ENCODE measurements at places on chromosomes 16 and 17. TPM values are rescaled to one million over a fixed set of nuclear protein-coding genes. Genes with fewer than 3 reads are reported as not detected.
A peak's percentile ranks its signal among the peaks of the same experiment; 100 is the strongest.

The TBC1D3H gene
- total RNA-seq, result not detected

DNA sequence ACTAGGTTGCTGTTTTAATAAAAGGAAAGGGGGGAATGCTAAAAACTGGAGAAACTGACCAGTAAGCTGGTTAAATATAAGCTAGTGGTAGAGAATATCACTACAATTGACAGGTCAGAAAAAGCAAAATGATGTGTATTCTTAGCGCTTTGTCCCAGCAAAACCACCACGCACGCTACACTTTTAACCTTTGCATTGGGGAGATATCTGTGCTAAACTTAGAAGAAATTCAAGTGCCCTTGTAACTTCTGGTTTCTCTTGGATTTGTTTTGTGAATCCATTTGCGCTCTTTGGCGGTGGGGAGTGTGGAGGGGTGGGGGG lies 1.4 kb downstream of the GAN start:
- no peak for DNase-seq

DNA sequence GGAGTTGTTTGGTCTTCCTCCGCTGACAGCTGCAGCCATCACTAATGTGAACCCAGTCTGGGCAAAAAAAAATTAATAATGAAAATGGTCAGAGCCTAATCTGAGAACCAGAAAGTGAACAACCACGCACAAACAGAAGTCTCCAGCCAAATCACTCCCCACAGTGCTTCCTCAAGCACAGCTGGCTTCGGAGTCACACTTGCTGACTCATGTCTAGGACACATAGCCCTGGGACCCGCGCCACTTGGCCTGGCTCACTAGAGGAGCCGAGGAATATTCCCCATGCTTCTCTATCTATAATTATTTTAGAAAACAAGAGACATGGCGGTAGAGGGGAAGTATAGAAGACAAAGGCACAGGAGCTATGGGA lies 109.1 kb downstream of the ZFHX3 start:
- DNase-seq, result peak; percentile 64

The BAHCC1 gene
- 3.4 TPM for total RNA-seq

GRCh38 chr16:715477-716199 lies 720 bp downstream of the METRN start:
- no peak for DNase-seq

GRCh38 chr16:67543036-67543435 lies 14.4 kb downstream of the RIPOR1 start:
- DNase-seq, result no peak

The GPR139 gene
- not detected for total RNA-seq

The NAGS gene
- 1.0 TPM for total RNA-seq

The FBXW10B gene
- 4.6 TPM for total RNA-seq

GRCh38 chr16:81371106-81371505 lies 56.3 kb downstream of the GAN start:
- no peak for DNase-seq

DNA sequence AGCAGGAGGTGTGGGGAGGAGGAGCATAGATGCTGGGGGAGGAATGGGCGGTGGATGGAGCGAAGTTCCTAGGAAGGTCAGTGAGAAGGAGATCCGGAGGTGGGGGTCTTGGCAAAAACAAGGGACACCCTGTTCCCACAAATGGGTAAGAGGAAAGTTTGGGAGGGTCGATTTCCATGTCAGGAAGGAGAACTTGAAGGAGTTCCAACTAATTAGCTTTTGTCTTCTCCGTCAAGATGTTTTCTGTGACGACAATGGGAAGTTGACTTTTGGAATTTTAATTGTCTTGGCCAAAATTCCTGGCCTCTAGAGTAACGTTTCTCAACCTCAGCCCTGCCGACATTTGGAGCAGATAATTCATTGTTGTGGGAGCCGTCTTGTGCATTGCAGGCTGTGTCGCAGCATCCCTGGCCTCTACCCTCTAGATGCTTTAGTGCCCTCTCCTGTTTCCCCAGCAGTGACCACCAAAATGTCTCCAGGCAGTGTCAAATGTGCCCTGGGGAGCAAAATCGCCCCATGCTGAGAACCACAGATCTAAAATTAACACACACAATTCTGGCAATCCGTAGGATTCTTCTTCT lies 97.1 kb downstream of the PITPNC1 start:
- DNase-seq, result no peak

The CA7 gene
- not detected for total RNA-seq

DNA sequence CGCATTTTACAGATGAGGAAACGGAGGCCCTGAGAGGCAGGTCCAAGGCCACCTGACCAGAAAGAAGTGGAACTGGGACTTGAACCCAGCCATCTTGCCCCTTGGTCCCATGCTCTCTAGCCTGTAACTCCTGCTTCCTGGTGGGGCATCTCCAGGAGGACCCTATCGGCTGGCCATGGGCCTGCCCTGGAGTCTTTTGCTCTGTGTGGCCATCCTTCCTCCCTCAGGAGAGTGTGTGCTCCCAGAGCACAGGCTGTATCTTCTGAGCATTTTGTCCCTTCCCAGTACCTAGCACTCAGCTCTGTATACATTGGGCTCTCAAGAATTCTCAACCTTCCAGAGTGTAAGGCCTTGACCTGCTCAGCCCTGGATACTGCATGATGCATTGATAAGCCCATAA lies 28.4 kb upstream of the STH start:
- DNase-seq, result no peak

- no peak for DNase-seq
These were observed 55.9 kb downstream of the TBC1D16 start for GRCh38 chr17:79979816-79980215.

DNA sequence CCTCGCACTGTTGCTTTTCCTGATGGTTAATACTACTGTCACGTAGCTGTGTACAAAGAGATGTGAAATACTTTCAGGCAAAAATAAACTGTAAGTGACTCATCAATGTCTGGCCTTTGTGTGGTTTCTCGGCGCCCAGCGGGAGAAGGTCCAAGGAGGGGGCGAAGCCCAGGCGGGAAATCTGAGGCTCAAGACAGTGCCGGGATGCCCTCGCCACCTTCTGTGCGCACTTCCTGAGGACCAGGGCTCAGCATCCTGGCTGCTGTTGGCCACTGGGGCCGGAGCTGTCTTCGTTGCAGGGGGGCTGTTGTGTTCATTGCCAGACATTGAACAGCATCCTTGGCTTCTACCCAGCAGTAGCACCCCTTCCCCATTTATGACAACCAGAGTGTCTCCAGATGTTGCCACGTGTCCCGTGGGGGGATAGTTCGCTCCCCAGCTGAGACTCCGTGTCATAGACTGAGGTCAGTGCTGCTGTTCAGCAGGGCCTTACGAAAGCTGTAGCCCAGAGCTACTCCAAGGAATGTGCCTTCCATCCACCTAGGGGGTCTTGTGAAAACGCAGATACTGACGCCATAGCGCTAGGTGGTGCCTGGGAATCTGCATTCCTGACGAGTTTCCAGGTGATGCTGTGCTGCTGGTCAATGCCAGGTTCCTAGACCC lies 67.3 kb upstream of the PLCG2 start:
- DNase-seq, result peak; percentile 95

- no peak for DNase-seq
These were observed 484 bp downstream of the FZD2 start for GRCh38 chr17:44557651-44558285.

DNA sequence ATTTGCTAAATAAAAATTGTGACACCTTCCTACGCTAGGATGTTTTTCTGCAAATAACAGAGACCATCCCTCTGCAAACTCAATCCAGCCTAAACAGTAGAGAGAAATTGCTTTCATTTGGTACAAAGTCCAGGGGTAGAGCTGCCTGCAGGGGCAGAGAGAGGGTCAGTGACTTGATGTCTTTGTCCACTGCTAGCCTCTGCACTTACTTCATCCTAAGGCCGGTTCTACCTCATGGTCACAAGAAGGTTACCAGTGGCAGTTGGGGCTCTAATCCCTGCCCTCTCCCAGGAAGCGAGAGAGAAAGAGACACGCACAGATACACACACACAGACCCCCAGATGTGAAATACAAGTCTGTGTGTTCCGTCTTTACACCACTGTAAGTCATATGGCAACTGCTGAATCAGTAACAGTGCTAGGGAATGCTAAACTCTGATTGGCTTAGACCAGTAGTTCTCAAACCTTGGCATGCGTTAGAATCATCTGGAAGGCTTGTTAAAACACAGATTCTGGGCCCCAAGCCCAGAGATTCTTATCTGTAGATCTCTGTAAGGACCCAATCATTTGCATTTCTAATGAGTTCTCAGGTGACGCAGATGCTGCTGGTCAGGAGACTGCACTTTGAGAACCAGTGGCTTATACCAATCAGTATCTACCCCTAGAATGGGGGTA lies 13.1 kb upstream of the LPCAT2 start:
- DNase-seq, result peak; percentile 39

GRCh38 chr16:7910116-7910515 lies 577.5 kb downstream of the RBFOX1 start:
- no peak for DNase-seq

The KRTAP4-1 gene
- total RNA-seq, result not detected

DNA sequence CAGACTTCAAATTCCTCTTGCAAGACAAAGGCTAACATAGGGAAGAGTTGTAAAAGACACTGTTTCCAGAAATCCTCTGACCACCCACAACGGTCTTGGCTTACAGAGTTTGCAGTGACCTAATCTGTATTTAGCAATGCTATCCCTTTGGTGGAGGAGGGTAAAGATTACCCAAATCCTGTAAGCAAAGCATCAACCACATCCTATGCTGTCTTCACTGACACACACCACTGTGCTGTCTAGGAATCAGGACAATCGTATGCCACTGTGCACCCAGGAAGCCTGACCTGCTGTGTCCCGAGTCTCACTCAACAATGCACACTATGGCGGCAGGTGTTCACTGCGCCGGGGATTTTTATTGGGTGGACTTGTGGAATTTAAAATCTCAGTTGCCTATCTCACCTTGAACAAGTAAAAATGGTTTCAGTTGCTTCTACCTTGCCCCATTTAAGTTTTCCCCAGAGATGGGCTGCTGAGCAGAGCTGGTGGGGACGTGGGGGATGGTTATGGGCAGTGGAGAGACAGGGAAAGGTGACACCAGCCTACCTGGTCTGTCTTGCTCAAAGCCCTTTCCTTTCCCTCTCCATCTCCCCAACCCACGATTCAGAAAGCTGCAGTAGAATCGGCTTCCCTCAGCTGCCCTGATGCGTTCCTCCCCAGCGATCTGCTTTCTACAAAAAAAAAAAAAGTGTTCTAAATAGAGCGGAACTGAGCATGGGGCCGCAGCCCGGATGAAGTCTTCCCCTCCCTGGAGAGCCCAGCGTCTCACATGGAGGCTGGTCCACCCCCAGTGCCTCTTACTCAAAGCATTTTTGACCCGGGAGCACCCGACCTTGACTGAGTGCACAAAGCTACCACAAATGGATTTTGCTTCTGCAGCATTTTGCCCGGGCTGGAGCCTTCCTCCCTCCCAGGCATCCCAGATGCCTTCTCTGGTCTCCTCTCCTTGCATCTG lies 271.5 kb downstream of the SOX9 start:
- DNase-seq, result peak; percentile 81

- DNase-seq, result no peak
These were observed 5.0 kb upstream of the CDH13 start for GRCh38 chr16:82621781-82622180.

The OR3A3 gene
- not detected for total RNA-seq

DNA sequence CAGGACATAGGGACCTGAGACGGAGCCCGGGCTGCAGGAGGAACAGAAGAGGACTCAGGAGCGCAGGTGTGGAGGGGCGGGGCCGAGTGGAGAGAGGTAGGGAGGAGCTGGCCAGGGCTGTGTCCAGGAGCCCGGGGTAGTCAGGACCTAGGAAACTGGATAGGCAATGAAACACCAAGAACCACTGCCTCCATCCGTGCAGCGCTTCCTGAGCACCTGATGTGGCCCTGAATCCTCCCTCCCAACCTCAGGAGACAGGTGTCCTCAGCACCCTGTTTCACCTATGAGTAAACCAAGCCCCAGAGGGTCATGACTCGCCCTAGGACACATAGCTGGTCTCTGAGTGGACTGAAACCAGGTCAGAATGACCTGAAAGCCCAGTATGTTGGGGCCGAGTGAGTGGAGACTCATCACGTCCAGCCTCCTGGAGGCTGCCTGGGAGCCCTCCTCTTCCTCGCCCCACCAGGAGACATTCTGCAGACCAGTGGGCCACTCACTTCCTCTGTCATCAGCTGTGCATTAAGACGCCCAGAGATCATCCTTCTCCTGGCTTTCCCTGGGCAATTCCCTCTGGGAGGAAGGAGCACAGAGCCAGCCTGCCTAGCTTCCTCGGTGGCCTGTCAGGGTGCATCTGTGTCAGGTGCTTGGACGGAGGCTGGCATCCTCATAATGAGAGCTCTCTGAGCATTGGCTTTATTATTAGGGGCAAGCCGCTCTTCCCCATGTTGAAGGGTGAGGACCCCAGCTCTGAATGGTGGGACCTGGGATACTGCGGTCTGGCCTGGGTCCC lies 72.8 kb downstream of the SCNN1B start:
- no peak for DNase-seq

The ACSM2A gene
- total RNA-seq, result not detected
